ENCODE measurements at places on chromosomes 3 and 15.

GRCh38 chr3:105166893-105167292 is 199.8 kb upstream of the ALCAM start:
- DNase-seq, result no peak

GRCh38 chr3:98966434-98966833 is 64.9 kb upstream of the DCBLD2 start:
- DNase-seq, result no peak

- no peak for DNase-seq
Observed at GRCh38 chr15:35173444-35174118, 88.5 kb upstream of the NANOGP8 start.

DNA sequence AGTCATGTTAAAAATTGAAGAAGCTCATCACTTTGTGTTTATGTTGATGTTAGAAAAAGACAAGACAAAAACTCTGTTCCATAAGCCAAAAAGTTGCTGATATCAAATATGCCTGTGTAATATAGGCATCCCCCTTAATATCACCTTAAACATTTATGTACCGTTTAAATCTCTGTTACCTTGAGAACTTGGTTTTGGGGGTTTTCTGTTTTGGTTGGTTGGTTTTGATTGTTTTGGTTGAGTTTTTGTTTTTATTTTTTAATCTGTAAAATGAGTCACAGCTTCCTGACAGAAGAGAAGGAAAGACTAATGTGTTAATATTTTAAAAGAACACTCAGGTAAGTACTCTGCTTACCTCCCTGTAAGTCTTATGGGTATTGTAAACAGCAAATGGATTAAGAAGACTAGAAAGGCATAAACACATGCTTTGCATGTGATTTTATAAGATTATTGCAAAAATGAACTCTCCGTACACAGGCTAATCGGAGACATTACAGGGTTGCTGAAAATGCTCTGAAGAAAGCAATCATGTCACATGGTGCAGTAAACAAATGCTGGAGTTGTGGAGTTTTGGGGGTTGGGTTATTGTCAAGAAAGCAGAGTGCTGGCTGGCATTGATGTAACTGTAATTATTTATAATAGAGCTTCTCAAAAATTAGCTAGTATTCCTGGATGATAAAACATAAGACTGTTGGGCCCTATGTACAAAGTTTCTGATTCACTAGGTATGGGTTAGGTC is 69.5 kb upstream of the MBNL1 start:
- DNase-seq, result no peak

DNA sequence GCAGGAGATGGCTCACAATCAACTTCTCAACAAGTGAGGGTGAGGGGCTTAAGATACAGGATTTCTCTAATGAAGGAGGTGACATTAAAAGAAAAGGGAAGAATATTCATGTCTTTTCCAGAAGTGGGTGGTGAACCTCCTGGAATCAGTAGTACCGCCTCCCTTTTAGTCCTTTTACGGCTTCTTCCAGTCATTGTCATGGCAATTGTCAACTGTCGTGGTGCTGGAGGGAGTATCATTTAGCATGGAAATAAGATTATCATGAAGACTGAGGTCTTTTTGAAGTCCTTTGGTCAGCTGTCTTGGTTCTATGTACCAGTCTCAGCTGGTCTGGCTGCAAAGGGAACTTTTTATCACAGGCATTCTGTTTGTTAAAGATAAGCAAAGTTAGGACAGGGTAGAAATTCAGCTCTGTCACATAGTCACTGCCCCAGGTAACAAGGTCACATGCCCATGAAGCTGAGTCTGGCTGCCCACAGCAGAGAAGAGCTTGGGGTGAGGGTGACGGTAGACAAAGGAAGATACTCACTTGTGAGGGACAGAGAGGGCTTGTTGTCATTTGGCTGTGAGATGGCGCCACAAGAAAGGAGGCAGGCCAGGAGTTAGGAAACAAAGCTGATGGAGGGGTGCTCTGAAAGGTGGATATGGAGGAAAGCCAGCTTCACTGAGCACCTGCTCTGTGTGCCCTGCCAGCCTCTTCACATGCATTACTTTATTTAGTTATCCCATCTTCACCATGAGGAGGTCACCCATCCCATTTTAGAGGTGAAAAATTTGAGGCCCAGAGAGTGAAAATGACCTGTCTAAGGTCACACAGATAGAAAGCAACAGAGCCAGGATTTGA is 228.2 kb upstream of the TRIM42 start:
- no peak for DNase-seq

GRCh38 chr3:150925751-150926201 is 20.5 kb upstream of the MINDY4B start:
- peak; percentile 73 for DNase-seq

DNA sequence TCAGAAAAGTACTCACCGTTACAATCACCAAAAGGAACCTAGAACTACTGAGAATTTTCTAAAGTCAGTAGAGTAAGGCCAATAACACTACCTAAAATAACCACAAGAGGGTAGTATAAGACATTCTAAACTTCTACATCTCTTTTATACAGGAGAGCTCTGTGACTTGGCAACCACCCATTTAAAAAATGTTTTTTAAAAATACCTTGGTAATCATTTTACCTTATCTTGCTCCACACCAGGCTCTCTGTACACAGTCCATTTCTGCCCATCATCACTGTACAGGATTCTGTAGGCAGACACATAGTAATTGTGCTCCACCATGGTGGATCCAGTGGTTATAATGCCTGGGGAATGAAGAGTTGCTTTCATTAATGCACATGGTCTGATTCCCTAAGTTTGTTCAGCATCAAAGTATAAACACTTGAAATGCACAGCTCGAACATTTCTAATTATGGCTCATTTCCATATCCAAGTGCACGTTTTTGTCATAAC is 54.5 kb downstream of the ST3GAL6 start:
- peak; percentile 36 for DNase-seq

DNA sequence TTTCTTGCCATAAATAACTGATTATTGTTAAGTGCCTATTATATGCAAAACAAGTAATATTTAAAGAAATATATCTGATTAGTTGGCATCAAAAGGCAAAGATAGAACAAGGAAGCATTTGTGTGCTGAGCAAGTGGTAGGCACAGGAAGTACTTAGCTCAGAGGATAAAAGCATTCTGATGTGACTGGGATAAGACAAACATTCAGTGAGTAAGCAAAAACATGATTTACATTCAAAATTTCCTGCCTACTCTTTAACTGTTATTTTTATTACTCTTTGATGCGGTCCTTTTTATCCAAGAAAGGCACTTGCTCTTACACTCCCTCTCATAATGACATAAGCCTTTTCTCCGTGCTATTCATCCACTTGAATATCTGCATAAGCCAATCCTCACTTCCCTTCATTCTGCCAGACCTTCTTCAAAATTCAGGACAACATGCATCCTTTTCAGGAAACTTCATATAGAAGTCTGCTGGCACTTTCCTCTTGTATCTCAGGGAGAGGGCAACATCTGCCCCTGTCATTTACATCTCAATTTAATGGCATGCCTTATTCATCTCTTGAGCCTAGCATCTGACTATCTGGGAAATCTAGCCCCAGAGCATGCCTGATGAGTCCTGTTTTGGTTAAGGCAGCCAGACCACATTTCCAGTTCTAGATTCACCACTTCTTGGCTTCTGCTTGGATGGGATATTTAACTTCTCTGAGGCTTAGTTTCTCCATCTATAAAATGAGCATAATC is 478.2 kb upstream of the ROBO2 start:
- DNase-seq, result no peak

Measured in HEK293T (cell line).